ENCODE measurements at places on chromosomes 4 and X.

DNA sequence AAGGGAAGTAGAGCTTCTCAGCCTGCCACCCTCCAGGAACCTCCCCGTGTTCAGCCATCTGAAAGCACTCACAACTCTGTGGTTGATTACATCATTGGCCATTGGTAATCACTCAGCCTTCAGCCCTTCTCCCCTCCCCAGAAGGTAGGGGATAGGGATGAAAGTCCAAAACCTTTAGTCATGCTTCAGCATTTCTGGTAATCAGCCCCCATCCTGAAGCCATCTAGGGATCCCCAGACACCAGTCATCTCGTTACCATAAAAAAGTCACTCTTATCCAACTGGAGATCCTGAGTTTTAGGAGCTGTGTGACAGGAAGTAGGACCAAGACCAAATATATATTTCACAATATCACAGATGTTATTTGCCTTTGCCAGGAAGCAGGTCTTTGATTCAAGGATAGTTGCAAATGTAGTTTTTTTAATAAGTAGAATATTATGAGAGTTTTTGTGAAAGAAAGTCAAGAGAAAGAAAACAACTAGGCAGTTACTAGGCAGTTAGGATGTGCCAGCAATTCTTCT is 364.6 kb upstream of the NOCT start:
- DNase-seq: no peak

DNA sequence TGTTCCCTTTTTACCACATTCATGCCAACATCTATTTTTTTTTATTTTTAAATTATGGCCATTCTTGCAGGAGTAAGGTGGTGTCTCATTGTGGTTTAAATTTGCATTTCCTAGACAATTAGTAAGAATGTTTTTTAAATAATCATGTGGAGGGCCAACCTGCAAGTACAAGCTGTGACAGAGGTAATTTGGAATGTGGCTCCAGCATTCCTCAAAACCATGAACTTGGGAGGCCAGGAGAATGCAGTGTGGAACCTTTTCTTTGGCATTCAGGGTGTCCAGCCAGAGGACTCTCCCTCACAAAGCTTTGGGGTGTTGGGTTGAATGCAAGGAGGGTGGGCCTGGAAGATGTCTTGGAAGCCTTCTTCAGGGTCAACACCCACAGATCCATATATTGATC is 7.3 kb upstream of the TMEM185A start:
- DNase-seq: no peak

DNA sequence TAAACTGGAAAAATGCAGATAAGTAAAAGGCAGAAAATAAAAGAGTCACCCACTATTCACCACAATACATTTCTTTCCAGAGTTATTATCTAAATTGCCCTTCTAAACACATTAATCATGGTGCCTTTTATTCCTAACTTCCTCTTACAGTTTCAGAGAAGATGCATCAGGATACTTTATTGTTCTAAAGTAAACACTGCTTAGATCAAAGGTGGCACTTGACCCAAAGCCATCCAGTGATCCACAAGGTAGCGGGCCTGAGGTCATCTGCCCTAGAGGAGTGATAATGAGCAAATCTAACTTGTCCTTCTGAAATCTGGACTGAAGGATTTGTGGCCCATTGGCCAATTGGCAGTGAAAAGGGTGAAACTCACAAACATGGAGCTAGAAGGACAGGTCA is 12.0 kb upstream of the TMEM154 start:
- DNase-seq: no peak

GRCh38 chr4:140719686-140720085 is 36.5 kb downstream of the TBC1D9 start:
- DNase-seq: no peak

GRCh38 chrX:70769659-70770227 is 138.8 kb downstream of the TEX11 start:
- DNase-seq: no peak

DNA sequence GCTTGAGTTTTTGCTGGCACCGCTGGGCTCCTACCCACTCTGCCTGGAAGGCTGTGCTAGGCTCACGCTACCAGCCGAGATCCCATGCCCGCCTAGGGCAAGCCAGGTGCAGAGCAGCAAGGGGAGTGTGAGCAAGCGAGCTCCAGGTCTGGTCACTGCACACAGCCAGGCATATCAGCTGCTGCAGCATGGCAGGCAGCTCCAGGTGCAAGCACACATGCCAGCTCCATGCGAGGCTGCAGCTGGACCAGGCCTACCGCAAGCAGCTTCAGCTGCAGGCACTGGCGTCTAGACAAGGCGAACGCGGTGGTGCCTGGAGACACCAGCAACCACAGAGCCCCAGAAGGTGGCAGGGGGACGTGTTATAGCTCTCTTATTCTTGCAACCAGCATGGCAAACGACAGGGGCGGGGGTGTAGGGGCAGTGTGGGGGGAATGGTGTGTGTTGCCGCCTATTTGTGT is 614.7 kb upstream of the EPHA5 start:
- DNase-seq: no peak

- DNase-seq: no peak
These were observed 88.6 kb upstream of the MAD2L1 start for GRCh38 chr4:120155287-120155686.

- DNase-seq: no peak
These were observed 24.8 kb upstream of the ACSL1 start for GRCh38 chr4:184850431-184851199.

GRCh38 chr4:145881989-145882388 is 56.6 kb downstream of the ZNF827 start:
- no peak for DNase-seq

DNA sequence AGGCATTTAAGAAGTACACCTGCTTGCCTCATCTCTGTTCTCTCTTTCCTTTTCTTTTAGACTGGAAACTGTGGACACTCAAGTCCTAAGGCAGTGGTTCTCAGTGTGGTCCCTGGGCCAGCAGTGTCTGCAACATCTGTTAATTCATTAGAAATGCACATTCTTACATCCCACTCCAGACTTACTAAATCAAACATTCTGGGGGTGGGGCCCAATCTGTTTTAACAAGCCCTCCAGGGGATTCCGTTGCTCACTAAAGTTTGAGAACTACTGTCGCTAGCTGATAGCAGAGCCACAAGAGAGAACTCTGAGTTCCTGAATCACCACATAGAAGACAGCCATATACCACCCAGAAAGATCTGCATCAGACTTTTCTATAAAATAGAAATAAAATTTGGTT is 430.6 kb downstream of the BCOR start:
- DNase-seq: no peak

DNA sequence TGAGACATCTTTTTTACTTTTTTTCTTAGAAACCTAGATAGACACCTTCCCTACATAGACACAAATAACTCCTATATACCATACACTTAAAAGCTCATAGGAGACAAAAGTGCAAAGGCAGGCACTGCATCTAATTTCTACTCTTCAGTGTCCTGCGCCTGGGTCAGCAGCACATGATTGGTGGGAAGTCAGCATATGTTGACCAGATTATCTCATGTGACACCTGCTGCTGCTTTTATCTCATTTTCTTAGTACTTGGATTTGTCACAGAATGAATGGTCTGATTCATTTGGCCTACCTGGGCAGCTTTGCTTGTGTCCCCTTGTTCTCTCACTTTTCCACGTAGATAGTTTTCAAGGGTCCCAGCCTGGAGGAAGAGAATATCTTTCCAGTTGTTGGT is 24.9 kb upstream of the LNX1 start:
- DNase-seq: no peak

DNA sequence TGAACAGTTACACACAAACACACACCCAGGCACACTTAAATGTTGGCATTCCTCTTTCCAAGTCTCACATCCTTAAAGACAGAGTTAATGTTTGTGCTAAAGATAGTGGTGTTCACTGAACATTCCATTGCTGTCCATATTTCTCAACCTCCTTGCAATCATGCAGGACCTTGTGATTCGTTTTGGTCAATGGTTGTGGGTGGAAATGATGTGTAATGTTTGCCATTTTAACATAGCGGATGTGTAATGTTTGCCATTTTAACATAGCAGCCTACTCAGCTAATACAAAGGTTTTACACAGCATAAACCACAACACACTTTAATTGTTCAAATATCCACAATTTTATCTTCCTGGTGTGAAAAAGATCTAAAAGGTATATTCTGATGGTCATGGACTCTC is 93.9 kb downstream of the CEP44 start:
- DNase-seq: no peak

GRCh38 chr4:140693562-140693961 is 62.6 kb downstream of the TBC1D9 start:
- no peak for DNase-seq

GRCh38 chrX:133185119-133185518 is 33.0 kb downstream of the TFDP3 start:
- no peak for DNase-seq

DNA sequence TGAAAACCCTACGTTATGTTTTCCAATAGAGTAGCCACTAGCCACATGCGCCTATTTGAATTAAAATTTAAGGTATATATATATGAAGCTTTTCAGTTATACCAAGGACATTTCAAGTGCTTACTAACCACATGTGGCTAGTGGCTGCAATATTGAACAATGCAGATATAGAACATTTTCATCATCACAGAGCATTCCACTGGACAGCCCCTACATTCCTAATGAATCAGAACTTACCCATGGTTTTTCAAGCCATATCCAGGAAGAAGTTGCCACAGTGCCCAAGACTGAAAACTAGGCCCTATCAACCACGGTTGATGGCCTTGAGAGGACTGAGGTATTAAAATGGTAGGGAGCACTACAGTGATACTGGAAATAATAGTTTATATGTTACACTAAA is 29.7 kb downstream of the NEK1 start:
- no peak for DNase-seq

GRCh38 chrX:63746715-63747114 is 38.3 kb downstream of the ARHGEF9 start:
- no peak for DNase-seq
